ENCODE measurements at places on chromosomes 16 and 17.

- peak; percentile 52 for DNase-seq
Observed at GRCh38 chr17:55567240-55568214, 56.3 kb upstream of the SMIM36 start.

- no peak for DNase-seq
Observed at GRCh38 chr17:5506307-5506706, 19.9 kb downstream of the MIS12 start.

GRCh38 chr16:29701214-29701555 is 22.2 kb downstream of the QPRT start:
- DNase-seq, result no peak

DNA sequence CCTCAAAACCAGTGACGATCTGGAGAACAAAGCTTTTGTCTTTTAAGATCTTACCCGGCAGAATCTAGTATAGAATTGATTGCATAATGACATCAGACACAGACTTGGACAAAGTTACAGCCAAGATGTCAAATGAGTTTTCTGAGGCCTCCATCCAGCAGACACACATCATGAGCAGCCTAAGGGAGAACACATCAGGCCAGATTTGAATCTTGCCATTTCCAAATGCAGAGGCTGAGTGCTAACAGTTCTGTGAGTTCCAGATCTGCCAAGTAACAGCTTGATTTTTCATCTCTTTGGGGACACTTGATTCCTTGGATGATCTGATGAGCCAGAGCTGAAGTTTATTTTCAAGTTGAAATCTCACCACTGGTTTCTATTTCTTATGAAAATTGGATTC is 21.0 kb downstream of the NOG start:
- no peak for DNase-seq

DNA sequence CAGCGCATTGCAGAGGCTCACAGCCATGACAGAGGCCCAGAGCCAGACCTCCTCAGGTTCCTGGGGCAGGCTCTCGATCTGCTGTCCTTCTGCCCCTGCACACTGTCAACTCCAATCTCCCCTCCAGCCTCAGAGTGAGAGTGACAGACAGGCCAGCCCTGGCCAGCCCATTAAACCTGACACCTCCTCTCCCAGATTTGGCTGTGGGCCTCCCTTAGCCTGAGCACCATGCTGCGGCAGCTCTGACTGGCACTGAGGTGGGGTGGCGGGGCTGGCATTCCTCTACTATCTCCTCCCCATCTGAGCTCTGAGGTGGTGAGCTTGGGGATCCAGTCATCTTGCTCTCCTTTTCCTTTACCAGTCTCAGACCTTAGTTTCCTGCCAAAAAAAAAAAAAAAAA is 15.5 kb upstream of the C1QL1 start:
- no peak for DNase-seq

DNA sequence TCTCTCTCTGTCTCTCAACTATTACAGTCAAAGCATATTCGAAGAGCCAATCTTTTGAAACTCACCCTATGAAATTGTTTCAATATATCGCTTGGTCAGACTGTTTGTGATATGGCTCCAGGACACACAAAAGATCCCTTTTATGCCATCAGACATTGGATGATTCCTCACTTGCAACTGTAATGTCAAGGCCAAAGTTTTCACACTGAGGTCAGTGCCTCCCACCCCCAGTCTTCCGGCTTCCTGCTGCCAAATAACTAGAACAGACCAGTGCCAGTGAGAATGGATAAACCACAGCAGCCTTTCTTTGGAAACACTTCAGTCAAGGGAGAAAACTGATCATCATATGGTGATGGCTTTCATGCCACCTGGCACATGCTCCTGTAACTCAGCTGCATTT is 321.9 kb upstream of the ZFHX3 start:
- DNase-seq, result no peak

DNA sequence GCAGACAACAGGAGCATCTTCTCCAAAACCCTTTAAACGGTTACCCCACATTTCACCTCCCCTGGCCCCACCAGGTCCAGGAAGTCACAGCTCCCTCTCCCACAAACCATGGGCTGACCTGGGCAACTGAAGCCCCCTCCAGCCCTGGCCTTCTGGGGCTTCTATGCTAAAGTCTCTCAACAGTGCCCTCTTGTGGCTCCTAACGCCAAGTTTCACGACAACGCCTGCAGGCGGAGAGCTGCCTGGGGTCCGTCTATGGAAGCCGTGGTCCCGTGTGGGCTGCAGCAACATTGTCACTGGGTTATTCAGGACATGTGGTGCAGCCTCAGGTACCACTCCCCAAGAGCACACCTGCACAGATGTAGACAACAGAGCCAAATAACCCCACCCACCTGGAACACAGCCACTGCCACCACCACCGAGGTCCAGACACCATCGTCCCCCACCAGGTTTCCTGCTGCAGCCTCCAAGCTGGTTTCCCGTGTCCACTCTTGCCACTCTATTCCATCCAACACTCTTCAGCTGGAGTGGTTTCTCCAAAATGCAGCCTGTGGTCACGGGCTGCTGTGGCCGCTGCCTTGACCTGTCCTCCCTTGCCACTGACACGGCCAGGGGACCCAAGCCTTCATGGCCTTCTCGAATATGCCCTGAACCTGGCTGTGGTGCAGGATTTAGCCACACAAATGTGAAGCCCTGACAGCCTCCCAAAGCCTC is 19.1 kb downstream of the C16orf95 start:
- DNase-seq, result no peak

DNA sequence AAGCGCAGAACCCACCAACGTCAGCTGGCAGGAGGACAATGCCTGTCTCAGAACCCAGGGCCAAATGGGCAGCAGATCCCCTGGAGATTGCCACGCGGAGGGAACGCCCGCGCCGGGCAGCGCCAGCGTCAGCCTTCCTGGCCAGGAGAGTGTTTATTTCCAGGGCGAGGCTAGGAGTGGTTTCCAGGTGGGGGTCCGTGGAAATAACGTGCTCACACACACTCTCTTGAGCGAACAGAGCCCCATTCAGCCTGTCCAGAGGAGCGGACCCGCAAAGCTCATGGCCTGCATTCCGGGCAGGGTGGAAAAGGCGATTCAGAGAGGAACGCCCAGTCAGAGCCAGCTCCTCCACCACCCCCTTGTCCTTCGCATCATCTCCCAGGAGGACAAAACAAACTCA is 40.3 kb downstream of the SDK2 start:
- DNase-seq, result no peak

GRCh38 chr16:67185651-67186134 is 1.9 kb upstream of the MATCAP1 start:
- no peak for DNase-seq

DNA sequence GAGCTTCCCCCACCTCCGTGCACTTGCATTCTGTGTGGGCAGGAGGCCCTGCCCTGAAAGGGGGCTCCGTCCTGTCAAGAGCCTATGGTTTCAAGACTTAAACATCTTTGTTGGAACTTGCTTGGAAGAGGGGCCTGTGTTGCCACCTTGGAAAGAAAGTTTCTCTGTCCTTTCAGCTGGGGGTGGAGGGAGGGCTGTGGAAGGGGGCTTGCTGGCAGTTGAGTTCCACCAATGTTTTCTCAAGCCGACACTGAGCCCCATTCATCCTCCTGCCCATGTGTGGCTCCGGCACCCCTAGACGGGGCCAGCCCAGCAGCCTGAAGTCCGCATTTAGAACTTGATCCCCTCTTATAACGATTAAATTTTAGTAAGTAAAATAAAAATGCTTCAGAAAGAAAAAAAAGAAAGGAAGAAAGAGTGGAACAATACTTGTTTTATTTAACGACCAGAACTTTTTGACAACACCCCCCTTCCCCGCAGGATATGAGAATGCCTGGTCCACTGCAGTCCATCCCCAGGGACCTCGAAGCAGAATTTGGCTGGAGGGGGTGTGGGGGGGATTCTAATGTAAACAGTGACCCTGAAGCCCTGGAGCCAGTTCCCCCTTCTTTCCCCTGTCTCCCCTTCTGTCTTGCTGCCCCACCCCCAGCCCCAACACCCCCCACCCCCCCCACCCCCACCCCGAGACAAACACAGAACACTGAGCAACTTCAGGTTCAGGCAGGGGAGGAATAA is 26.9 kb upstream of the CLEC18A start:
- DNase-seq, result no peak

- no peak for DNase-seq
Observed at GRCh38 chr17:40862985-40863733, 3.9 kb downstream of the KRT12 start.
